ENCODE measurements at places on chromosomes 4 and X.
A peak's percentile ranks its signal among the peaks of the same experiment; 100 is the strongest.

DNA sequence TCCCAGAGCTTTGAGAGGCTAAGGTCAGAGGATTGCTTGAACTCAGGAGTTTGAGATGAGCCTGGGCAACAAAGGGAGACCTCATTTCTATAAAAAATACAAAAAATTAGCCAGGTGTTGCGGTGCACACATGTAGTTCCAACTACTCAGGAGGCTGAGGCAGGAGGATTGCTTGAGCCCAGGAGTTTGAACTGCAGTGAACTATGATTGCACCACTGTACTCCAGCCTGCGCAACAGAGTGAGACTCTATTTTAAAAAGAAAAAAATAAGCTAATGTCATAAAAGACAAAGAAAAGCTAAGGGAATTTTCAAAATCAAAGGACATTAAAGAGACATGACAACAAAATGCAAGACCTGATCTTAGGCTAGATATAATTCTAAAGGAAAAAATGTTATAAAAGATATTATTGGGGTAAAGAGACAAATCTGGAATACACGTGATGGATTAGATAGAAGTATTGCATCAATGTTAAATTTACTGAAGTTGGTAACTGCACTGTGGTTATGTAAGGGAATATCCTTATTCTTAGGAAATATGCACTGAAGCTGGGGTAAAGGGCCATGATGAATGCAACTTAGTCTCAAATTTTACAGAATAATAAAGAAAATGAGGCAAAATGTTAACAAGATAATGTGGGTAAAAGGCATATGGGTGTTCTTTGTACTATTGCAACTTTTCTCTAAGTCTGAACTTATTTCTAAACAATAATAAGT is 75.2 kb downstream of the SPRY1 start:
- DNase-seq = no peak

DNA sequence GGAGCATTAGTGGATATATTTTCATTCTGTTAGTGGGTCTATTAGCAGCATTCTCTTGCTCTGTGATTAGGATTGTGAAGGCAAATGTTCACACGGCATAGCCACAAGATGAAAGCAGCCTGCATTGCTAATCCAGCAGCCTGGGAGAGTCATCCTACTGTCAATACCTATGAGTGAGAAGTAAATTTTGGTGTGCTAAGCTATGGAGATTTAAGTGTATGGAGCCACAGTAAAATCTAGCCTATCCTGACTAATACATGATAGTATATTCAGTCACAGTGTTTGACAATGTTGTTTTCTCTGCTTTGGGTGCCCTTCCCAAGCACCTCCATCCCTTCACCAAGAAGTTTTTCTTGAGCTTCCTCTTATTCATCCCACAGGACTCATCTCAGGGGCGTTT is 47.2 kb upstream of the TMPRSS11F start:
- no peak for DNase-seq

GRCh38 chrX:20594985-20595384 is 328.3 kb upstream of the RPS6KA3 start:
- peak; percentile 5 for DNase-seq

- no peak for DNase-seq
Measured at GRCh38 chrX:41090568-41091238, 5.5 kb downstream of the USP9X start.

DNA sequence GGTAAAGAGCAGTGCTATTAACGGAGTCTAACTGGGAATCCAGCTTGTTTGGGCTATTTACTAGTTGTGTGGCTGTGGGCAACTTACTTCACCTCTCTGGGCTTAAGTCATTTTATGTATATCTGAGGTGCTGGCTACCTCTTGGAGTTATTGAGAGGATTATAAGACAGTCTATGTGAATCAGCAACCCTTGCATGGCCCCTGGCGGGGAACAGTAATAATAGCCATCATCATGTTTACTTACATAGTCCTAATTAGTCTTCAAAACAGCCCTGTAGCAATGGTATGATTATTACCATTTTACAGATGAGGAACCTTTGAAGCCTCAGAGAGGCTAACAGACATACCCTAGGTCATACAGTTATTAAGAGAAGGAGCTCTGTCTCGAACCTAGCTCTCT is 1.5 kb downstream of the HPRT1 start:
- DNase-seq = no peak

- no peak for DNase-seq
Measured at GRCh38 chr4:94084155-94084554, 123.5 kb upstream of the SMARCAD1 start.

GRCh38 chrX:18390941-18391538 is 34.4 kb upstream of the CDKL5 start:
- peak; percentile 34 for DNase-seq

DNA sequence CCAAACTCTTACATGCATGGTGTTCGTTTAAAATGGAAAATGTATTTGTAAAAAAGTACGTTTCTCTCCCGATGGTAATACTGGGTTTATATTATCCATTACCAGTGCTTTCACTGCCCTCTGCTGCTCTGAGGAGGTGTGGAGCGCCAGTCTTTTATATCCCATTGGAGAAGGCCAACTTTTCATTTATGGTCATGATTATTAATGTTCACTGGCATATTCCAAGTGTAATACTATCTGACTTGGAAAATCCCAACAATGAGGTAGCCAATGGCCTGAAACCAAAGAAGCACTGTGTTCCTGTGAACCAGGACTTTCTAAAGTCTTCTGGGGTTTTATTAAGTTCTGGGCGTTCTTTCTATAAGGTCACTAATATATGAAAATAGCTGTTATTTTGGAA is 80.7 kb downstream of the SYNPO2 start:
- DNase-seq = peak; percentile 24

GRCh38 chr4:164337219-164337944 is 416.5 kb upstream of the SMIM31 start:
- no peak for DNase-seq

- DNase-seq = no peak
Measured at GRCh38 chr4:13706120-13706519, 78.6 kb upstream of the BOD1L1 start.

DNA sequence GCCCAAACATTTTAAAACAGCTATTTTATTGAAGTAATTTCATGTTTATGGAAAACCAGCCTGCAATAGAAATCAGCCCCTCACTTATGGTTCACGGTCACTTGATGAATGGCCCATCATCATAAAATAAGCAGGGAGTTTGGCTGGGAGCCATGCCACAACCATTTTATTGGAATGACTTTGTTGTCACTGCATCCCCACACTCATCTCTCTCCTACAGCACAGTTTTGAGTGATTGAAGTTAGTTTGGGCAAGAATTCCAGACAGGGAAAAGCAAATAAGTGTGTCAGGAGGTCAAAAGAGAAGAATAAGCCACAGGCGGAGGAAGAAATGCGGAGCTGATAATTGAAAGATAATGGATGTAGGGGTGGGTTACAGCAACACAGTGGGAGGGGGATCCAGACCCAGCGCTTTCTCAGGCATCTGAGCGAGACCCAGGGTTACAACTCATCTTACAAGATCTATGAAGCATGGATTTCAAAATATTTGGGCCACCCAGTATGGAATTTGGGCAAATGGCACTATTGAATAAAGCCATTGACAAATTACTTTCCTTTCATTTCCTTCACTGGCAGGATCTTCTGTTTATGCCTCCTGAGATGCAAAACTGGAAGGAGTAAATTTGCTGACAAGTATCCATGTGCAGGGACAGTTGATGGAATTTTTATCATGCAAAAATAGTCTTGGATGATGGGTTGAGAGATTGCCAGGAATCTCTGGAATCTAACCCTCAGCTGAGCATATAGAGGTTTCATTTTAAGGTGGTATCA is 100.8 kb downstream of the SHROOM3 start:
- peak; percentile 88 for DNase-seq

GRCh38 chr4:73486497-73486896 is 5.0 kb downstream of the AFM start:
- DNase-seq = no peak

DNA sequence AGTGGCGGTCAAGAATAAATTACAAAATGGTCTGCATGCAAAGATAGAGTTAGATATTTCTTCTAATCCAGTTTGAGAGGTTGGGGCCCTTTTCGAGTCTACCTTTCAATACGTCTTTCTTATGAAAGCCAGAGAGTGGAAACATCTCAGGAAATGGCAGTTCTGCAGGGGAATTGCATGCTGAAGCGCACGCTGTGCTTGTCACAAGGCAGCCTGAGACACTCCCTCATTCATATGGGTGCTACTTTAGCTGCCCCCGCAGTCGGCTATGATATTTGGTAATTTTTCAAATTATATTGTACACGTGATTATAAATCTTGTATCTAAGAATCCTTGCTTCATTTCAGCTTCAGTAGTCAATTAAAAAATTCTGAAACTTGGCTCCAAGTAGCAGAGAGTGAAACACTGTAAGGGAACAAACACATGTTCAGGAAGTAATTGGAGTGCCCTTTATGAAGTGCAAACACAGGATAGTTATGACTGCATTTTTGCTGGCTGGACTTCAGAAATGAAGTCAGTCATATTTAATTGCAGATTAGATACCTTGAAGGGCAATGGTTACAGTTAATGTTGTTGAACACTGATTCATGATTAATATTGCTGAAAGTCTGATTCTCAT is 145.5 kb upstream of the NAP1L5 start:
- DNase-seq = no peak

DNA sequence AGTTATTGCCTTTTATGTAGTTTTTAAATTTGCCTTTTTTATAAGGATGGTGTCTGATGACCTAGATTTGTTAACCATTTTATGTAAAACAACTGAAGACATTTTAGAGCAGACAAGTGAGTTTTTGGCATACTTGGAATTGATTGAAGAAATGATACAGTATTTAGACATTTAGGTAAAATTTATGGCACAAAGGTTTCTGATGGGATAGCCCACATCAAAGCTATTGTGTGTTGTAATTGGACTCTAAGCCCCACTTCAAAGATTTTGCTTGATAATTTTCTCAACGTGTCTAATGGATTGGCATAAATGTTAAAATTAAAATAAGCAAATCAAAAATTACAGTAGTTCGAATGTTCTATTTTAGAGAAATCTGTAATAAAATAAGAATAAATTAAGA is 17.6 kb downstream of the EPGN start:
- no peak for DNase-seq

GRCh38 chr4:78720994-78721677 is 55.0 kb upstream of the BMP2K start:
- no peak for DNase-seq

GRCh38 chr4:143230683-143231082 is 46.0 kb downstream of the USP38 start:
- no peak for DNase-seq

- no peak for DNase-seq
Measured at GRCh38 chrX:30576881-30577280, 685 bp downstream of the TASL start.

GRCh38 chrX:154403858-154404257 is 5.2 kb downstream of the DNASE1L1 start:
- no peak for DNase-seq

DNA sequence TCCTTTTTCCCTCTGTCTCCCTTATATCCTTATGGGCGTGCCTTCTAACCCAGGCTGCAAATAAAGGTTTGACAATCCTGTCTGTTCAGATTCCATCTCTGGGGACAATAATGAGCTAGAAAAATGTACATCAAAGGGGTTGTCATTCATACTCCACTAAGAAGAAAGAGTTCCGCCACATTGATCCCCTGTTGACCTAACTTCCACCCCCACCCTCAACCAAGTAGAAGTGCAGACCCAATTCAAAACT is 541 bp upstream of the GABRA3 start:
- DNase-seq = no peak

DNA sequence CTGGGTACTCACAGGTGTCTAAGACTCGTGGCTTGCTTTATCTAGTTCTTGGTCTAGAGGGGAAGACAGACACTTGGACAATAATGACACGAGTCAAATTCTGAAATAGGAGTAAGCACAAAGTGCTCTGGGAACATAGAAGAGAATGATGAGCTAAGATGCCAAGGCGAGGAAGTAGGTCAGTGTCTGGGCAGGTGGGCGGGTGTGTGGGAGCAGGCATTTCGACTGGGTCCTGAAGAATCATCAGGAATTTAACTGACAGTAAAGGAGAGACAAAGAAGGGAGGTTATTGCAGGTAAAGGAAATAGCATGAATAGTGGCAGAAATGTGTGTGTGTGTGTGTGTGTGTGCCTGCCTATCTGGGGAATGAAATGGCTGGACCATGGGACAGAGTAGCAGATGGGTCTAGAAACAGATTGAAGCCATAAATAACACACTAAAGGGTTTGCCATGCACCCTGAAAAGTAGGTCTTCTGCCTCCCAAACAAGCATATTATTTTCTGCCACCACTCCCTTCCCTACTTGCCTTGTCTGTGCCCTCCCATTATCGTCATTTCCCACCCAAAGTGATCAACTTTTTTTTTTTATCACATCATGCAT is 58.4 kb upstream of the SLC25A43 start:
- DNase-seq = no peak

GRCh38 chr4:138666366-138666765 is 349.2 kb upstream of the NOCT start:
- peak; percentile 10 for DNase-seq

GRCh38 chr4:8681391-8681790 is 88.8 kb downstream of the CPZ start:
- no peak for DNase-seq

DNA sequence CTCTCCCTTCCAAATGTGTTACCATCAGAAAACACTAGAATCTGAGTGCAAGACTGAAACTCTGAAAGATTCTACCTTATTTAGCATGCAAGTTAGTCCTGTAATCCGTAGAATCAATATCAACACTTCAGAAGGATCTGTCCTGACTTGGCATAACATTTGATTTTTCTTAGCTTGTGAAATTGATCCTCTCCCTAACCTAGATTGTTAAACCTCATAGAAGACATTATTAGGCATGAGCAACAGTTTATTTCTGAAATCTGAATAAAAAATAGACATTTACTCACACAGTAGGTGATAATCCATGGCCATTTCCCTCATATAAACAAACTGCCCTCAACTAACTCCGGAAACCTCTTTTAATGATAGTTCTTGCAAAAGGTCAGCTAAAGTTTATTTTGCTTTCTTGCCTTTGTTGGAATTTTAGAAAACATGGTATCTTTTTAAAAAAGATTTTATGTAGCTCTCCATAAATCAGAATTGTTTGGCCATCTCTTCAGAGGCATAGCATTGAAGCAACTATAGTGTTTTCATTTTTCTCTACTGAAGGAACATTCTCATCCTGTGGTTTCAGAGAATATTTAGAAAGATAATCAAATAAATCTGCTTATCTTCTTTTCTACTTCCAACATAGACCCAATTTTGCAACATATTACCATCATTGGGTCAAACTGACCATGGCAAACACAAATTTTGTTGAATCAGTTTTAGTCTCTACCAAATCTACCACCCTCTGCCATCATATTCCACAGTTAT is 38.5 kb upstream of the PDLIM5 start:
- DNase-seq = no peak

GRCh38 chrX:4043951-4044350 is 330.5 kb upstream of the PRKX start:
- no peak for DNase-seq

DNA sequence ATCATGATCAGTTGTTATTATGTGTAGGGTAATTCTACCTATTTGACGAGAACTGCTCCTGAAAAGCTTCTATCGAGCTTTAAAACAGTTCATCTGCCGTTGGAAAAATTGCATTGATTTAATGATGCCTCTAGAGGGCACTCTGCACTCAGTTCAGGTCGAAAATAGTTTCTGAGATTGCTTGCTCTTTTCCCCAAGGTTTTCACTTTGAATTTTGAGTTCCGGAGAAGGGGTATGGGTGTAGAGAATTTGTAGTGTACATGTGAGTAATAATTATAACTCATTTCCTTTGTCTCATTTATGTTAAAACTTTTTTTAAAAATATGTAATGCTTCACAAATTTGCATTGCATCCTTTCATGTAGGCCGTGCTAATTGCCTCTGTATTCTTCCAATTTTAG is 28.4 kb upstream of the TNIP3 start:
- DNase-seq = peak; percentile 14

- DNase-seq = no peak
Measured at GRCh38 chr4:45155081-45155777, 428.9 kb upstream of the GNPDA2 start.

GRCh38 chr4:178823673-178824295 is 1381.5 kb upstream of the AGA start:
- no peak for DNase-seq
